ENCODE measurements at places on chromosomes 5 and 9.

DNA sequence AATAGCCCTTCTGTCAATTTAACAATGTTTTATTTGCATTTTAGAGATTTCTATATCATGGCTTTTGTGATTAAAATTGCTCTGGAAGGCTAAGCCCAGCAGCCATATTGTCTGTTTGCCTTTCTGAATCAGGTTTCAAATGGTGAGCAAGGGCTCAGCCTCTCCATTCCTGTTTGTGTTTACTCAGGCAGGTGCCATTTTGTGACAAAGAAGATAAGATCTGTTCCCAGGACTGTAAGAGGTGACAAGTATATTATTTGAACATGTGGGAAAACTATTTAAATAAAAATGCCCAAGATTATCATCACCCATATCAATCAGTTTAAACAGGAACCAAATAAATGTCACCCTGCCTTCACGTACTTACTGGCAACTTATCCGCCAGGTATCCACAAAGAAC lies 641.3 kb upstream of the KLF4 start:
- DNase-seq, result no peak

DNA sequence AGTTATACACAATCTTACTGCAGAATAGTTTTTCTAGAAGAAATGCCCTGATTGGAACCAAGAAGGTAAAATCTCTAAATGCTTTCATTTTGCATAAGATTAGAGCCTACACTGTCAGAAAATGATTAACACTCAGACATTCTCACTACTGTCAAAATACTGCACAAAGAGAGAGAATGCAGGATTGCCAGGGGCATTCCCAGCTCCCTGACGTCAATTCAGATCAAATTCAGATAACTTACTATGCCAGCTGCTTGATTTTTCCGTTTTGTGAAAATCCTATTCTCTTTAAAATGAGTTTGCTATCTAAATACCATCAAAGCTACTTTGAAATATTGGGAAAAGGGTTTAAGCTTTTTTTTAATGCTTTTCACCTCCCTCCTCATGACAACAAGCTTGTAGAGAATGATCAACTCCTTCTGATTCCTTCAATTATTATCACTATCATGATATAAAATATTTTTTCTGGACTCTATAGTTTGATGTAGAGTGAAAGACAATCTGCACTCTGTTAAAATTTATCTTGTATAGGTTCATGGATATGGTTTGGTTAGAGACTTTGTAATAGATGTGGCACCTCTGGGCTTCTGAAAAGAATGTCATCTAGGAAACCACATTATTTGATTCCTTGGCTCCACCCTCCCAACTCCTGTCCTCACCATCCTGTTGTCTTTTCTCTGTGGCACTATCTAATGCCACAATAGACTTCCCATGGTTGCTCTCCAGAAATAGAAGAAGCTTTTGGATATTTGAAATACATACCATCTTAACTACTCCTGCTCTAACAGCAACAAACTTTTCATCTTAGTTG lies 407.7 kb downstream of the PDE4D start:
- DNase-seq, result no peak

GRCh38 chr5:17276445-17276844 lies 59.0 kb downstream of the BASP1 start:
- no peak for DNase-seq

DNA sequence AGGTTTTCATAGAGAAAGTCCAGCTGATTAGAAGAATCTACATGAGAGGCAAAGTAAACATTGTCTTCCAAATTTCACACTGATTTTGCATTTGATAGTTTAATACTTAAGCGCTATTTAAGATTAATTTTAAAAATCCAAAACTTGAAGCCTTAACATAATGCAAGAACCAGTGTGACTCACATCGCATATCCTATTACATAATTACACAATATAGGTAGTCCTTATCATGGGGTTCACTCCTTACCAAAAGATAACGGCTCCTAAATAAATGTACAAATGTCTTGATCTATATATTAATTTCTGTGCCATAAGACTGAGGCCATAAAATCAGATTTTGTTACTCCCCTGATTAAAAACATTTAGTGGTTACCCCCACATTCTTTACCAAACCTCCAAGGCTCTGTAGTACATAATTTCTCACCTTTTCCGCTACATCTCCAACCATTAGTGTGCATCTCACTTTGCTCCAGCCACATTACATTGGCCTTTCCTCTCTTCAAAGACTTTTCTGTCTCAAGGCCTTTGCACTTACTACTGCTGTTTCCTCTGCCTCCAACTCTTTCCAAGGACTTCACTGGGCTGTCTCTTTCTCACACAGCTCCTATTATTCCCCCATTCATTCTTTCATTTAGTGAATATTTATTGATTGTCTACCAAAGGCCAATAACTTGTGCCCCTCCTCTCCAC lies 1.0 kb downstream of the RIOK2 start:
- DNase-seq, result peak; percentile 11

DNA sequence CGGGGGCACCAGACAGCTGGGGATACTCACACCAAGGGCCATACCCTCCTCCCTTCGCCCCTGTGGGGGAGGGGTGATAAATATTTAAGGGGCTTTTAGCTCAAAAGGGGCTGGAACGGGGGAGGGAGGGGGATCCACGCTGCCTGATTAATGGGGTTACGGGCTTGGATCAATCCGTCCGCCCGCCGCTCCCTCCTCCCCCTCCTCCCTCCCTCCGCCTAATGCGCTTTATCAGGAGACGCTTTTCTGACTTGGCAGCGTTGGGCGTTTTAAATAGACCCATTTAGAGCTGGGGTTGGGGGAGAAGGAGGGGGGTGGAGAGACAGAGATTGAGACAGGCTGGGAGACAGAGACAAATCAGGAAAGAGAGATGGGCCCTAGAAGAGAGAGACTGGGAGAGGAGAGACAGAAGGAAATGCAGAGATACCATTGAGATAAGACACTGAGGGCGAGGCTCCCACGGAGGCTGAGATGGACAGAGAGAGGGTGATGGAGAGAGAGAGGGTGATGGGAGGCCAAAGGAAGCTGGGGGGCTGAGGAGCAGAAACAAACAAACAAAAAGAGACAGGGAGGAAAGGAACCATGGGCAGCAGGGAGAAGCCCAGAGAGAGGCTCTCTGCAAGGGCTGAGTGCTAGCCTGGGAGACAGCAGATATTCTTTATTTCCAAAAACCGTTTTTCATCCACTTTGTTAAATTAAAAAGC lies 10.3 kb downstream of the CNTFR start:
- no peak for DNase-seq

DNA sequence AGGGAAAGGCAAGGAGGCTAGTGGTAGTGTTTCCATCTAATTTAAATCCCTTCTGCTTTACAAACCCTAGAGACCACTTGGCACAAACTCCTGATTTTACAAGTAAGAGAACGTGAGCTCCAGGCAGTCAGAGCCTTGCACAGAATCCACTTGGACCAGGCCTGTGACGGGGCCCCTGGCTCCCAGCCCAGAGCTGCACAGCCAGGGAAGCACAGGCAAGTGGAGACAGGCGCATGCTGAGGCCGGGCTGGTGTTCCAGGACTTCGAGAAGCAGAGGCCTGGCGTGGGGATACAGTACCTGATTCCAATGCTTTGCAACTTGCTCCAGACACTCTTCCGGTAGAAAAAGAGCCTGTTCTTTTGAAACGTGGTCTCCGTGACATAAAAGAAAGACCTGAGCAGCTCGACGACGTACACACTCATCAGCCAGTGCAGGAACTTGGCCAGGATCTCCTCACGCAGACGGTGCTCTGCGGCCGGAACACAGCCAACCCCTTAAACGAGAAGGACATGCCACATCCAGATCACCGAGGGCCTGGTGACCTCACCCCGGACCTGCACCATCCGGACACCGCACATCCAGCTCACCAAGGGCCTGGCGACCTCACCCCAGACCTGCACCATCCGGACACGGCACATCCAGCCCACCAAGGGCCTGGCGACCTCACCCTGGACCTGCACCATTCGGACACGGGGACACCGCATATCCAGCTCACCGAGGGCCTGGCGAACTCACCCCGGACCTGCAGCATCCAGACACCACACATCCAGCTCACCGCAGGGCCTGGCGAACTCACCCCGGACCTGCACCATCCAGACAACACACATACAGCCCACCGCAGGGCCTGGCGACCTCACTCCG lies 12.5 kb downstream of the TERT start:
- DNase-seq, result no peak

DNA sequence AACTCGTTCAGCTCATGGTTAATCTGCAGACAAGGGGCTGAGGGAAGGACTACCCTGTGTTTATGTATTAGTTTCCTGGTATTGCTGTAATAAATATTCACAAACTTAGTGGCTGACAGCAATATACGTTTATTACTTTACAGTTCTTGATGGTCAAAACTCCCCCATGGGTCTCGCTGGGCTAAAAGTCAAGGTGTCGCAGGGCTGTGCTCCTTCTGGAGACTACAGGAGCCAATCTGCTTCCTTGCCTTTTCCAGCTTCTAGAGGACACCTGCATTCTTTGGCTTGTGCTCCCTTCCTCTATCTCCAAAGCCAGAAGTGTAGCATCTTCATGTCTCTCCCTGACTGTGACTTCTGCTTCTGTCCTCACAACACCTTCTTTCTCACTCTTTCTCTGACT lies 653.8 kb upstream of the RIOK2 start:
- DNase-seq, result no peak

GRCh38 chr9:7467186-7467585 lies 332.4 kb downstream of the DMAC1 start:
- no peak for DNase-seq

DNA sequence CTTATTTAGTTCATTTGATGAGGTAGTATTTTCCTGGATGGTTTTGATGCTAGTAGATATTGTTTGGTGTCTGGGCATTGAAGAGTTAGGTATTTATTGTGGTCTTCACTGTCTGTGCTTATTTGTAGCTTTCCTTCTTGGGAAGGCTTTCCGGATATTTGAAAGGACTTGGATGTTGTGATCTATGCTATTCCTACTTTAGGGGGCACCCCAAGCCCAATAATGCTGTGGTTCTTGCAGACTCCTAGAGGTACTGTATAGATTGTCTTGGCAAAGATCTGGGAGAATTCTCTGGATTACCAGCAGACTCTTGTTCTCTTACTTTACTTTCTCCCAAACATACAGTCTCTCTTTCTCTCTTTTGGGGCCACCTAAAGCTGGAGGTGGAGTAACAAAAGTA lies 315.7 kb downstream of the MAT2B start:
- no peak for DNase-seq

DNA sequence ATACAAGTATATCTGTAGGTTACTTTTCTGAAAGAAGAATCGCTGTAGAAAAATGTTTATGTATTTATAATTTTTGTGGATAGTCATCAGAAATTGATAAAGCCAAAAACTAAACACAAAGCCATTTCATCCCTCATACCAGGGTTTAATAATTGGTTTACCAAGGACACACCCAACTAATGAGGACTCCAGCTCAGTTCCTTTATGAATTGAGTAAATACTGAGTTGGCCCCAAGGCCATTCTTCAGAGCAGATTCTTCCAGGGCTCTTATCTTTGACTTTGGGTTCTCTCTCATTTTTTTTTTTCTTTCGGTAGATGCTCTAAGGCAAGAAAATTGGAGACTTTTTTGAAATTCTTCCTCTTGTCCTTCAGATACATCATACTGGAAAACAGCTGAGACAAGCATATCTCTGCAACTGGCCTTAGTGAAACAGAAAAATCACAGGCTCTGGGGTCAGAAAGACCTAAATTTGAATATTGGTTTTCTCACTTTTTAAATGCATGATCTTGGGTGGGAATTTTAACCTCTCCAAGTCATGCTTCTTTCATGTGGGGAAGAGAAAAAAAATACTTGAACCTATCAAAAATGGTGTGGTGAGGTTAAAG lies 401.8 kb downstream of the ARHGEF28 start:
- no peak for DNase-seq

DNA sequence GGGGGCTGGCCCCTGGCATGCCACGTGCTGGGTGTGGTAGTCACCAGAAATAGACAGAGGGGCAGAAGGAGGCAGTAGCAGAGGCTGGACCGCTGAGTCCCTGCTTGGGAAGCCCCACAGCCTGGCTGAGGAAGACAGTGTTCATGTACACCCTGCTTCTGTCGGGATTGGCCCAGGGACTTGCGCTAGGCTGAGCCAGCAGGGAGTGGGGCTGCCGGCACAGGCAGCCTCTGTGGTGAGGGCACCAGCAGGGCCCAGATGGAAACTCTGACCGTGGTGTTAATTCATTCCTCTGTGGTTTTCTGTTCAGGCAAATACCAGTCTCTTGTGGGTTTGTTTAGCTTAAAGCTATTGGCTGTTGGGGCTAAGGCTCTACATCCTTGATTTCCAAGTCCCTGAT lies 108.6 kb upstream of the RAD23B start:
- peak; percentile 49 for DNase-seq

DNA sequence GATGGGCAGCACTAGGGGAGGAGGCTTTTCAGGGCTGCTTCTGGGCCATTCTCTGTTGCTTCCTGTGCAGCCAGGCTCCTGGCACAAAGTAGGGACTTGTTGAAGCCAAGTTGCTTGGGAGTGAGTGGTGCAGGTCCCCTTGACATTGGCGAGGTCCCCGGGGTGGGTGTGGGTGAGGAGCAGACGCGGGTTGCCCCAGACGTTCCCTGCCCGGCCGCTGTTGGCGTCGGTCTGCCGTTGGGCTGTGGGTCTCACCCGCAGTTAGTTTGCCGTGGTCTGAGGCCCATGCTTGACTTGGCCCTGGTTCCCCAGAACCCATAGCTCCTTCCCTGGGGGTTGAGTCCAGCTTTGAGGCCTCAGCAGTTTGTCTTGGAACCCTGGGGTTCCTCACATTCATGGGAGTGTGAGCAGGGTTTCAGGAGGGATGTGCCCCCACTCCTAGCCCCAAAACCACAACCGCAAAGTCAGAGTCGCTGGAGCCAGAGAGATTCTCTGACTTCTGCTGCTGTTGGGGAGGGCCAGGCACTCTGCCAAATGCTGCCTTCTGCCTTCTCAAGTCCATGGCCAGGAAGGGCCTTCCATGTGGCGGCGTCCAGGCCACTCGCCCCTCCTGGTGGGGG lies 77.5 kb downstream of the RXRA start:
- DNase-seq, result peak; percentile 97

DNA sequence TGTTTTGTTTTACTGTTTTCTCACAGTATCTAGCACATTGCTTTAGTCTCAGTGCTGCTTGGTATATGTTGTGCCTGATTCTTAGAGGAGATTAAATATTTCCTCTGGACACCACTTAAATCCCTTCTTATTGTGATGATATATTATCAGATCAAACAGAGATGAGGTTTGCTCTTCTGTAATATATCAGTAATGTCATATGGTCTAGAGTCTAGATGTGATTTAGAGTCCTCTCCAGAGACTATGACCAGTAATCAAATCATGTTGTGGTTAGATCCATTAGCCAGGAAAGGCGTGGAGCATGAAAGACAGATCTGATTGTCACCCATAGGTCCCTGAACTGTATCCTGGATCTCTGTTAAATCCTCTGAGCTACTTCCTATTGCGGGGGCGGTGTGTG lies 24.4 kb downstream of the CAMK4 start:
- no peak for DNase-seq

GRCh38 chr5:98231089-98231488 lies 542.4 kb upstream of the RGMB start:
- no peak for DNase-seq

- DNase-seq, result peak; percentile 3
Measured at GRCh38 chr5:133147411-133147810, 95.6 kb downstream of the HSPA4 start.
